ENCODE measurements at places on chromosomes 5 and 9.
A peak's percentile ranks its signal among the peaks of the same experiment; 100 is the strongest.

GRCh38 chr9:99362321-99362720 is 140.2 kb downstream of the SEC61B start:
- DNase-seq = no peak

GRCh38 chr9:19050637-19051591 is 1.7 kb downstream of the RRAGA start:
- DNase-seq = no peak

- peak; percentile 81 for DNase-seq
These were observed 81.7 kb upstream of the LMX1B start for GRCh38 chr9:126532019-126532462.

DNA sequence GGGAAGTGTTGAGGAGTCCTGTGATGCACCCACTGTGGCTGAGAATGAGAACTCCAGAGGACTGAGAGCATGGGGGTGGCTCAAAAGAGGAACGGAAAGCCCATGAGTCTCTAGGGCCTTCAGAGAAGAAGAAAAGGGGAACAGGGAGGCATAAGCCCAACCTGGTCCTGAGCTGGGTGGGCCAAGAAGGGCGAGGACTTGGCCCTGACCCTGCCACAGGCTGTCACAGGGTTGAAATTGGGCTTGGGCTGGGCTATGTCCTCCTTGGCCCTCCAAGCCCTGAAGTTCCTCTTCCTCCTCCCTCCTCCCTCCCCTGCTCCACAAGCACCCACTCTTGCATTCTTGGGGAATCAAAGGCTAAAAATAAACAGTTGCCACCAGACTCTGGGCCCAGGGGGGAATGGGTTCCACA is 49.3 kb upstream of the PPARGC1B start:
- DNase-seq = peak; percentile 64

GRCh38 chr5:9188956-9189355 is 356.9 kb downstream of the SEMA5A start:
- DNase-seq = no peak

DNA sequence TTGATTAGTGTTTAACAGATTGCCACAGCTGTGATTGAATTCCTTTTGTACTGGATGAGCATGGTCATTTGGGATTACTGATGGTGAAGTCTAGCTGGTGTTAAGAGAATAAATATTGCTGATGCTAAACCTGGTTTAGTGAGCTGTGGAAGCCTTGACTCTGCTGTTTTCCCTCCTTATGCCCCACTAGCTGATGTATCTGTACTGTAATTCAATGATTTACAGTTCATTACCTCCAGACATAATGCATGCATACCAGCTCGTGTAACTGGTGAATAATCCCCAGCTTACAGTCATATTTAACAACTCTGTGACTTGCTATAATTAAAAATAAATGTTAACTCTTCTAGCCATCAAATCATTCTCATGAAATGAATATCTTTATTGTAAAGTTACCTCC is 1.7 kb upstream of the CMYA5 start:
- no peak for DNase-seq

GRCh38 chr5:61402244-61402823 is 70.3 kb downstream of the ZSWIM6 start:
- DNase-seq = no peak

DNA sequence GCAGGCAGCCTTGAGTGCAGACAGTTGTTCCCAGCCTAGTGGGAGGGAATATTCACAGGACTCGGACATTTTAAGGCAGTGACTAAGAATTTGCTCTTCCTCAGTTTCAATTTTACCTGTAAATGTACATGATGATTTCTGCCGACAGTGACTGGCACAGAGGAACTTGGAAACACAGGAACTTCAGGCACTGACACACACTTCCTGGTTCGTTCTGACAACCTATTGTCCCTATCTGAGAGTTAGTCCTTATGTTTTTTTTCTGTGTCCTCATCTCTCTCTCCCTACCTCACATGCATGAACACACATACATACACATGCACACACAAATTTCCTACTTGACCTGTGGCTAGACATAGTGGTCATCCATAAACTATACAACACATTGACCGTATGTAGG is 89.4 kb upstream of the CD180 start:
- no peak for DNase-seq

GRCh38 chr9:135394699-135395645 is 84.6 kb upstream of the PPP1R26 start:
- DNase-seq = no peak

- DNase-seq = no peak
These were observed 15.8 kb downstream of the RICTOR start for GRCh38 chr5:39058178-39058921.

DNA sequence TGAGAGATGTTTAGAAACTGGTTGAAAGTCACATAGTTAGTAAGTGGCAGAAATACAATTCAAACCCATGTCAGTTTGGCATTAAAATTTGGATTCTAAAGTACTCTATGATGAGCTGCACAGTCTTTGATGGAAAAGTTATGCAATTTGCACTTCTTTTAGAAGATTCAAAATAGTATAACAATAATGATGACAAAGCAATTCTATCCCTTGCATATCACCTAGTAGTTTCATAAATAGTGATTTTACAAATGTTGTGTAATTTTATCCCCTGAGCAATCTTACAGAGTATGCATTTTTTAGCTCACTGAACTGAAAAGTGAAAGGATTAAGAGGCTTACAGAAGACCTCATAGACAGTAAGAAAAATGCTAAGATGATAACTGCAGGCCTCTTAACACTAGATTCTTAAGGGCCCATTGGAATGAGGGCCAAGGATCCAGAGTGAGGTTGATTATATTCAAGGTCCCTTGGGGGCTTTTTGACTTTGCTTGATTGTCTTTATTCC is 3.7 kb downstream of the C5orf46 start:
- DNase-seq = no peak

DNA sequence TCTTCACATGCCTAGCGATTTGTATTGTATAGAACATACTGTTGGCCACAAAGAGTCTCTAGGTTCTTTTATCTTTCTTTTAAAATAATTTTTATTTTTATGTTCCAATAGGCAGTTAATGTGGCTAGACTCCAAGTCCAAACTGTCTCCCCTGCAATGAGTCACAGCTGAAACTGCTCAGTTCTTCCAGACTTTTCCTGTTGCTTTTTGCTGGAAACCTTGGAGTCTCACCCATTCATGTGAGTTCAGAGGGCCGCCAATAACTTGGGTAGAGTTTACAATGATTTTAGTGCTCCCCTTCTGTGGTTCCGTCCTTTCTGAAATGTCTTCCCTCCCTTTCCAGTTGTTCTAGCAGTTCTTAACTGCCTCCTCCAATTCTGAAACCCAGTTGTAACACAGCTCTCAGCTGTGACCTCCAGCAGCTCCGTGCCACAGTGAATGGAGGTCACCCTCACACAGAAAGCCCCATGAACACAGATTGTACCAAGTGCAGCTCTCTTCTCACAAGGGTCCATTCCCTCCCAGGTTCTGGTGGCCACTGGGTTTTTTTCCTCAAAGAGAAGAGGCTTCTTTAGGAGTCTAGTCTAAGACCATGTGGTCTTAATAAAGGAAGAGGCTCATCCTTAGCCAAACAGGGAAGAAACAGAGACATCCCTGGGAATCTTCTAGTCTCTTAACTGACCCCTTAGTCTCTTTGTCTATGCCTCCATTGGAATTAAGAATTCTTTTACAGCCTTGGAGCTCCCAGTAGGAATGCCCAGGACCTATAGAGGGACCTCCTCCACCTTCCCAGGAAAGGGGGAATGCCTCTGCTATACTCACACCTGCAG is 198.5 kb downstream of the SPOCK1 start:
- no peak for DNase-seq

DNA sequence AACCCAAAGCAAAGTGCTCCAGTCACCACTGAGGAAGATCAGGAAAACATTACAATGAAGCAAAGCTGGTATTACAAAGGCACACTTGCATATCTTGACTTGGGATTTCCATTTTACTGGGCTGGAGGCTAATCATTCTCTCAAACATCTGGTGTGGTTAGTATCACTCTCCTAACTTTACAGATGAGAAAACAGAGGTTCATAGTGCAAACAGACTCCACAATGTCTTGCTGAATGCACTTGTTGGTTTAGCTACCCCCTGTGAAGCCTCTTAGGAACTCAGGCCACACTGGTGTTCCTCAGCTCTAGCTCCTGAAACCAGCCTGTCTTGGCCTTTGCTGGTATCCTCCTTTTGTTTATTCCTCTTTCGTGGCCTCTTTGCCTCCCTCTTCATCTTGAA is 29.5 kb upstream of the SMAD5 start:
- DNase-seq = no peak

DNA sequence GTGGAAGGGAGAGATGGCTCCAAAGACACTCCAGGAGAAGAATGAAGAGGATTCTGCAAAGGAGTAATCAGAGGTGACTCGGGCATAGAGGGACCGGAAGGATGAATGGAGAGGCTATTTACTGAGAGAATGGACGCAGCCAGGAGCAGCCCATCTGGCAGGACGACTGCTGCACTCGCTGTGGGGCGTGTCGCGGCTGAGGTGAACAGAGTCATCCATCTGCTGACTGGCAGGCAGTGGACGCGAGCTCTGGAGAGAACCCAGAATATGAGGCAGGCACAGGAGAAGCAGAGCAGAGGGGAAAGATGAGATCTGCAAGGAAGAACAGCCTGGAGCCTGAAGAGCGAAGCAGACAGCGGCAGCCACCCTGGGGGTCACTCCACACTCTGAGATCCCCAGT is 16.4 kb downstream of the FGF1 start:
- DNase-seq = peak; percentile 47

Data from left ventricle myocardium superior (tissue), 1 donor.